ENCODE measurements at places on chromosomes 6 and 20.
A peak's percentile ranks its signal among the peaks of the same experiment; 100 is the strongest.

- no peak for DNase-seq
Measured at GRCh38 chr6:157049133-157049532, 272.0 kb downstream of the ARID1B start.

GRCh38 chr6:89385846-89386245 is 26.2 kb downstream of the RRAGD start:
- DNase-seq, result no peak

GRCh38 chr6:26394289-26394688 is 7.8 kb upstream of the BTN3A1 start:
- peak; percentile 29 for DNase-seq

DNA sequence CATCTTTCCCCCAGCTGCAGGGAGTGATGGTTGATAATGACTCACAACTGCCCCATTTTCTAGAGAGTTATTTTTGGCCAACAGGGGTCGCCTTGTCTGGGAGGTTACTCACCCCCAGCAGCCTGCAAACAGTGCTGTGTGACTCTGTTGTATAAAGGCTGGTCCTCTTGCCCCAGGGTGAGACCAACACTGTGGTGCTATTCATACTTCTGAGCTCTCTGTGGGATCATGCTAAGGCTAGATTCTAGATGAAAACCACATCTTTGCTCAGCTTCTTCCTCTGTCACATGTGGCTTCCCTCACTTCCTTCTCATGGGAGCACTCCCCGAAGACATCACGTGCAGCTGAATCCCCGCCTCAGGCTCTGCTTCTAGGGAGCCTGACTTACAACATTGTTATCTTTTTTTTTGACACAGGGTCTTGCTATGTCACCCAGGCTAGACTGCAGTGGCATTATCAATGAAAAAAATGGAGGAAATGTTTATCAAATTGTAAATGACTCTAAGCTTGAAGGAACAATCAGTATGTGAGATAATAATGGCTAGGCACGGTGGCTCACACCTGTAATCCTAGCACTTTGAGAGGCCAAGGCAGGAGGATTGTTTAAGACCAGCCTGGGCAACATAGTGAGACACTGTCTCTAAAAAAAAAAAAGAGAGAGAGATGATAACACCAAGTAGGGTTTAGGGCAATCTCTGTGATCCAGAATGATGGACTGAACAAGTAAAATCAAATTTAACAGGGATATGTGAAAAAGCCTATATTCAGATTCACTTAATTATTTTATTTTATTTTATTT is 55.7 kb upstream of the SLC23A2 start:
- no peak for DNase-seq

GRCh38 chr6:109428889-109429477 is 11.4 kb downstream of the PPIL6 start:
- no peak for DNase-seq

DNA sequence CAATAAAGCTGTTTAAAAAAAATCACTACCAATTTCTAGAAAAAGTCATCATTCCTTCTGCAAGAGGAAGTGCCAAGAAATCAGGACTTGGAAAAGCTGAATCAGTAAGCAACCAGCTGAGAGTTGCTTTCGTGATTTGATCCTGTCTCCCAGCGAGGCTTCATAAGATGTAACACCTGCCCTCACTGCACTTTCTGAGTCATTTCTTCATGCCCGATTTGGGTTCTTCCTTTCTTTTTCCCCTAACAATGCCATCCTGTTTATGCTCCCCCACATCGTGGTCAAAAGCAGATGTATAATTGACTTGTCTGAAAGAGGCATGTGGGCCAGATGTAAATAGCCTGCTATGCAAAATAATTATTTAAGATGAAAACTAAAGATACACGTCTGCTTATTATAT is 52.1 kb downstream of the RIPOR2 start:
- no peak for DNase-seq

GRCh38 chr20:34362502-34363061 is 491 bp upstream of the ITCH start:
- DNase-seq, result no peak

- no peak for DNase-seq
Measured at GRCh38 chr6:145031001-145031400, 704.3 kb downstream of the EPM2A start.

DNA sequence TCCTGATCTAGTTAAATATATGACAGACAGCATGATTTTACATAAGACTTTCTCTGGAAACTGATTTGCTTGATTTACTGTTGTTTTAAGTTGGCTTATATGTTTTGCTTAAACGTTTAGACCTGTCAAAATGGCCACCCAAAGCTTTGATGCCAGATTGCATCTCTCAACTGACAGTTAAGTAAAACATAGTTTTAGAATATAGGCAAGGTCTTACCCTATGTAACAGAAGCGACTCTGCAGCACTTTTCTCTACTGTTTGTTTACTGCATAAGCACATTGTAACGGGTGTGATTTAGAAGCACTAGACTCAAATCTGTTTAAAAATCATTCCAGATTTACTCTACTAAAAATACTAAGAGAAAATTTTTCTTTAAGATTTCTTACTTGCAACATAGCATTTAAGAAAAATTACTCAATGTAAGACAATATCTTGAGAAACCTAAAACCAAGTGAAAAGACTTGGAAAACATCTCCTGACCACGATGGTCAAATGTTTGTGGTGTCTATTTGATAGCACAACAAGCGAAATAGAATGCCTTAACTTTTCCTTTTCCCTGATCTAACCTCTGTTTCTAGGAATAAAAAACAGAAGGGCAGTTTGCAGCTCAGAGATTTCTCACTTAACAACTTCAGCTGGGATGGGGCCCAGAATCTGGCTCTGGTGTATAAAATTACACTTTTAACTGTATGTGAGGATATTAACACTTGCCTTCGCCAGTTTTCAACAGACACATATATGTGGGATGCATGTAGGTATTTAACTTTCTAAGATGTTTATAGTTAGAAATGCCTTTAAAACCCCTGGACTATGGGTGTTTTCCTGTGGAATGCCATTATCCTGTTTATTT is 47.4 kb downstream of the AIG1 start:
- no peak for DNase-seq

DNA sequence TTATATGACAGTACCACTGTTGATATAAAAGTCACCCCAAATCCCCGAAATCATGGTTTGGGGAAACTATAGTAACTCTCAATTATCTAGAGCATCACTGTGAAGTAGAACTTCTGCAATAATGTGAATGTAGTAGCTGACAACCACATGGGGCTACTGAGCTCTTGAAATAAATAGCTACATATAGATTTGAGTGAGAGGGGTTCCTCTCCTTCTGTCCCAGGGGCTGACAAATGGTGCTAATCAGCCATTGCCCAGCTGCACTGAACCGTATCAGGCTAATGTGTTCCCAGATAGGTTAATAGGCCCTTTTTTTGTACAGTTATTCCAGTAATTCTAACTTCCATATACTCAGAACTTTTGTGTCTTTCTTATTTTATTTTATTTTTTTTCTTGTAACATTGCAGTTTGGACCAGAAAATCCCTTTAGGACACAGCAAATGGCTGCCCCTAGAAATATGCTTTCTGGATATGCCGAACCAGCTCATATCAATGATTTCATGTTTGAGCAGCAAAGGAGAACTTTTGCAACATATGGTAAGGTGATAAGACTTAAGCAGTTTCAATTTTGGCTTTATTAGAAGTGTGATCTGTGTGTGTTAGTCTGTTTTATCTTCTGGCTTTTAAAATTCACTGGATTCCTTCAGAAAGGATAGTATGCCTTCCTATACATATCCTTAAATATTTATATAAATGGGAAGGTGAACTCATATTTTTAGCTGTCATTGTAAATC is 21.1 kb downstream of the CDC40 start:
- DNase-seq, result no peak

- DNase-seq, result no peak
Measured at GRCh38 chr20:48850977-48851299, 23.1 kb upstream of the PREX1 start.

GRCh38 chr6:44738601-44739146 is 351.2 kb downstream of the CDC5L start:
- DNase-seq, result no peak

- DNase-seq, result no peak
Measured at GRCh38 chr6:51289041-51289440, 470.4 kb downstream of the TFAP2B start.

- DNase-seq, result no peak
Measured at GRCh38 chr6:149266659-149267058, 50.9 kb upstream of the TAB2 start.

GRCh38 chr20:33684533-33685327 is 1.5 kb downstream of the E2F1 start:
- peak; percentile 96 for DNase-seq

GRCh38 chr6:79650950-79651349 is 19.8 kb downstream of the SH3BGRL2 start:
- no peak for DNase-seq

DNA sequence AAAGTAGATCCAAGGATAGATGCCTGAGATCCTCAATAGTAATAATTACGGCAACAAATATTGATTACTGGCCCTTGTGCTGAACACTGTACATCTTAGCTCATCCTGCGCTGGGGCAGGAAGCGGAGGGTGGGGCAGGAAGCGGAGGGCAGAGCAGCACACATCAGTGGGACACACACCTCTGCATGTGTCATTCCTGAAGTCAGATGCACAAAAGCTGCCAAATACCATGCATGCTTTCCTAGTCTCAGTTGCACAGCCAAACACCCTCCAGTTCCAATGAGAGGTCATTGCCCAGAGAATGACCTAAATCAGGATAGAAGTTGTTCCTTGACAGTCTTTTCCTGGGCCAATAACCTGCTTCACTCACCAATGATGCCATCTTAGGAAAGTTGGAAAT is 74.4 kb upstream of the FOXC1 start:
- DNase-seq, result no peak

DNA sequence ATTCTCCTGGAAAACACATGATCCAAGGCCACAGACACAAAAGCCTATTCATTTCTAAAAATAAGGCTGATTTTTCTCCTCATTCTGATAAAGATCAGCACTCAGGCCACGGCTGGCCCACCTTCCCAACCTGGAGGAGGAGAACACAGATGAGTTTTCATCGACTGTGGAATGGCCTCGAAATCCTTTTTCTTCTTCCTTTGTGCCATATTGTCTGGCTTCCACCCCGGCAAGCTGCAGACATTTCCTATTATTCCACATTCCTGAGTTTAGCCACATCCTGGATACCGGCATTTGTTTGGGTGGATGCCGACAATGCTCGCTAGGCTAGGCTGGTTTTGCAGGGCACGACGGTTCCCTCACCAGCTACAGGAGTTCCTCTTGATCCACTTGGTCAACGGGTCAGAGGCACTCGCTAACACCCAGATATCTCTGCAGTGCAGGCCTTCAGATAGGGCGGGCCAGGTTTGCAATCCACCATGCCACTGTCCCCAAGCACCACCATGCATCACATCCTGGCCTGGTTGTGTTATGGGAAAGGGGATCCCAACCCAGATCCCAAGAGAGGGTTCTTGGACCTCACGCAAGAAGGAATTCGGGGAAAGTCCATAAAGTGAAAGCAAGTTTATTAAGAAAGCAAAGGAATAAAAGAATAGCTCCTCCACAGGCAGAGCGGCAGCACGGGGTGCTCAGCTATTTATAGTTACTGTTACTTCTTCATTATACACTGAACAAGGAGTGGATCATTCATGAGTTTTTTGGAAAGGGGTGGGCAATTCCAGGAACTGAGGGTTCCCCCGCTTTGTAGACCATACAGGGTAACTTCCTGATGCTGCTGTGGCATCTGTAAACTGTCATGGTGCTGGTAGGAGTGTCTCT is 4.2 kb upstream of the CTSZ start:
- no peak for DNase-seq

DNA sequence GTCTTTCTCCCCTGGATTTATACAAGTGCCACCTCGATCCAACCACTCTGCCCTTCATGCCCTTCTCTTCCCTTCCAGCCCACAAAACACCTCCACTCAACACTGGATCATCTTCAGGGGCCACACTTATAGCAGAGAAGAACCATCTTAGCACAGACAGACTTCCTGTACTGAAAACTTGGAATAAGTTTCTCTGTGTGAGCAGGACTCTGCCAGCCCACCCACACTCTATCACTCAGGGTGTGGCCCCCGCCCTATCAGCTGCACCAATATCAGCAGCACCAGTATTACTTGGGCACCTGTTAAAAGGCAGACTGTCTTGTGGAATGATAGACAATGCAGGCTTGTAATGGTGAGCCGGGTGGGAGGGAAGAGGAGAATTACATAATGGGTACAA is 86.7 kb downstream of the SCML4 start:
- no peak for DNase-seq

DNA sequence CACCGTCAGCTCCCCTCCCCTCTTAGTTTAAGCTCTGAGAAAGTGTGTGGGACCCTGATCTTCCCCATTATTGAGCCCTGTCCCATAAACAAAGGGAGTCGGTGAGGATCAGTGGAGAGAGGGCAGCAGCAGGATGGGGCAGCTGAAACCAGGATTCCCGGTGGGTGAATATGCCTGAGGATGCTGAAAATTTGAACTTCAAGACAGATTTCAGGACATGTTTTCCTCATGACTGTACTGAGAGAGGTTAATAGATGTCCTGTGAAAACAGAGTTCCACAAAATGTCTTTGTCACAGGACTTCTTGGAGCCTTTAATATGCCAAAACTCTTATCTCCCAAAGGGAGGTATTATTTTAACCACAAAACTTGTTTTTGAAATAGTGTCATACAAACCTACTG is 53.5 kb upstream of the SLC22A16 start:
- no peak for DNase-seq

GRCh38 chr20:60352596-60352995 is 394.4 kb downstream of the CDH26 start:
- DNase-seq, result no peak

- no peak for DNase-seq
Measured at GRCh38 chr6:6701864-6702263, 113.3 kb downstream of the LY86 start.

DNA sequence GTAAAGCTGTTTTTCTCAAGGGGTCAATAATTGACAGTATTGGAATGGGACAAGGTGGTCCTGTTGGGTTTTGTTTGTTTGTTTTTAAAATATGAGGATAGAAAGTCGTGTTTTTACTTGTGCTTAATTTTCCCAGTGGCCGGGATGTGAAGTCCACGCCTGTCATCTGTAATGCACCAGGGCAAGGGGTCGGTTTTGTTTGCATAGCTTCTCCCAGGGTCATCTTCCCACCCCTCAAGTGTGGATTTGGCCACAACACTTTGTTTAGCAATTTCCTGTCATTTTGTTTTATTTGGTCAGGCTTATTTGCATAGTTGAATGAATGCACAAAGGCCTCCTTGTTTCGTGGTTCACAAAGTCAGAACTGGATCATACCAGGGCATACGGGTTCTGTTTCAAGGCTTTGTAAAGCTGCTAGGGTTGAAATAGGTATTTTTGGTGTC is 29.8 kb downstream of the SYNJ2 start:
- no peak for DNase-seq

- peak; percentile 74 for DNase-seq
Measured at GRCh38 chr20:24995741-24996448, 3.3 kb upstream of the APMAP start.

- DNase-seq, result no peak
Measured at GRCh38 chr20:46646122-46646521, 5.1 kb downstream of the SLC13A3 start.

Measured in COR-L47 (cell line).